ENCODE measurements at places on chromosomes 5 and 9.
A peak's percentile ranks its signal among the peaks of the same experiment; 100 is the strongest.

DNA sequence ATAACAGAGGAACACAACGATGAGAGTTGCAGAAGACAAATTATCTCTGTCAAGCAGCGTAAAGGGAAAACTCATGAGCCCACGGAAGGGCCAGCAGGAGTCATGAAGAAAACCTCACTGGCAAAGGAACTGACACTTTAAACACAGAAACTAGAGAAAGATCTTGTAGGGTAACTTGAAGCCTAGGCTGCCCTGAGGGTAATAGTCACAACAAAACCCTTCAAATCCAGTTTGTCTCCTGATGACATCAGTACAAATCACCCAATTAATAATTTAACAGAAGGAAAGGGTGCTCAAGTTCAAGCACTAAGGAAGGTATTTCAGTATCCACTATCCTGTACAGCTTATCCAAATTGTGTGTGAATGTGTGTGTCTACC lies 549.1 kb downstream of the MTRR start:
- no peak for DNase-seq

GRCh38 chr5:6615034-6615815 lies 17.6 kb downstream of the NSUN2 start:
- DNase-seq, result no peak

- no peak for DNase-seq
Measured at GRCh38 chr5:148311484-148311883, 739 bp upstream of the SPINK7 start.

- DNase-seq, result peak; percentile 49
Measured at GRCh38 chr5:50667023-50667652, 701 bp downstream of the PARP8 start.

- no peak for DNase-seq
Measured at GRCh38 chr5:92761585-92761984, 819.4 kb downstream of the NR2F1-AS1 start.

DNA sequence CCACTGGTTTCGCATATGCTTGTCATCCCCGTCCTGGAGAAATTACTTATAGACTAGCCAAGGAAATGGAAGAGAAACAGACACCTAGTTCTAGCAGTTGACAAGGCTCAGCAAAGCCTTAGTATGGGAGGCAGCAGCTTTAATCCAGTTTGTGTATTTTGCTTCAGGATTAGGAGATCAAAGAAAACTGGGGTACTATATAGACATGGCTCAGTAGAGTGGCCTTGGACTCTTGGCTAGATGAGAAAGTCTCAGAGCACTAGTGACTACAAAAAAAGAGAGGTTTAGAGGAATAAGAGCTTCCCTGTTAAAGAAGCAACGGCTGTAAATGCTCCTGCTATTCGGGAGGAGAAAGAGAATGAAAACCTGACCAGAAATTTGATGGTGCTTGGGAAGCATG lies 349.1 kb downstream of the CTNND2 start:
- DNase-seq, result no peak

GRCh38 chr9:137978262-137978714 lies 100.7 kb downstream of the CACNA1B start:
- no peak for DNase-seq

GRCh38 chr5:130282049-130282448 lies 377.8 kb downstream of the CHSY3 start:
- peak; percentile 88 for DNase-seq

Data from fibroblast of skin of back (primary cell).